Liver (tissue), 10 donors: ENCODE measurements at places on chromosomes 5 and 9. TPM values are rescaled to one million over a fixed set of nuclear protein-coding genes. Genes with fewer than 3 reads are reported as not detected.

- no peak overlapping the region for H3K27ac ChIP-seq
- DNase-seq = no peak
- H3K36me3 ChIP-seq = no peaks in the 10 kb centered on the region
Measured at GRCh38 chr5:107295914-107296313, 374.8 kb downstream of the EFNA5 start.

GRCh38 chr5:115126303-115126702, 43.4 kb downstream of the TRIM36 start:
- H3K27ac ChIP-seq = no peak overlapping the region
- no peak for DNase-seq
- H3K36me3 ChIP-seq = no peaks in the 10 kb centered on the region
- no peaks in the 10 kb centered on the region for H3K4me1 ChIP-seq
- H3K27me3 ChIP-seq = no peaks in the 10 kb centered on the region

- no peaks in the 10 kb centered on the region for H3K27me3 ChIP-seq
- no peak overlapping the region for H3K27ac ChIP-seq
- H3K4me1 ChIP-seq = peaks cover 1% of the 10 kb centered on the region
- no peak overlapping the region for H3K4me3 ChIP-seq
- no peaks in the 10 kb centered on the region for H3K36me3 ChIP-seq
Measured at GRCh38 chr9:592225-592624, 249.3 kb upstream of the DMRT1 start.

The ADAMTS19 gene
- not detected for total RNA-seq

DNA sequence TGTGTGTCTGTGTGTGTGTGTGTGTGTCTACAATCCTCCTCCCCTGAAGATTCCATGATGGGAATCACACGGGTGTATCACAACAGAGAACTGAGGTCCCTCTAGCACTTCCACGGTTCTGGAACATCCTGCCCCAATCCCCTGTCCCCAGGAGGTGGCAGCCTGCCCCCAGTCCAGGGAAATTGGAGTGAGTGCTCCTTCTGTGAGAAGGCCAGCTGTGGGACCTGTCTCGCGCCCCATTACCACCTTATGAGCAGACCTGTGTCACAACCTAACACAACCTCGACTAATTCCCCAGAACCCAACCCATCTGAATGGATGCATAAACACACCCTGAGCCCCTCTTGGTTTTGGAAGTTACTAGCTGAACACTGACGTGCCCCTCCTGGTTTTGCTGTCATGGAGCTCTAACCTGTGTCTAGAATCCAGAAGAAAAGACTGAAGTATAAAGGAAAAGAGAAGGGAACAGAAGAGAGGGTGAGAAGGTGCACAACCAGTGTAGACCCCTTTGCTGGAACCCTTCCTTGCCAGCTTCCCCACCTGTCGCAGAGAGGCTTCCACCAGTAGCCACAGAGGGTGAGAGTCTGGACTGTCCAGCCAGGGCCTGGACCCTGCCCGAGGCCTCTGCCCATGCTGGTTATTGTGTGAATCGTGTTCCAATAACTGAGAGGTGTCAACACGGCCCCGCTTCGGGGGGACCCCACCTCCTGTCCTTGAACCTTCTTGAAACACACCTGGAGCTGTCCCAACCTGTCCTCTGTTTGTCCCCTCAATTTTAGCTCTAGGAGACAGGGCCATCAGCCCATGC, 3.4 kb downstream of the BTNL9 start:
- H3K4me1 ChIP-seq = no peaks in the 10 kb centered on the region
- DNase-seq = no peak
- no peaks in the 10 kb centered on the region for H3K27me3 ChIP-seq

The TXNDC8 gene
- not detected for total RNA-seq

DNA sequence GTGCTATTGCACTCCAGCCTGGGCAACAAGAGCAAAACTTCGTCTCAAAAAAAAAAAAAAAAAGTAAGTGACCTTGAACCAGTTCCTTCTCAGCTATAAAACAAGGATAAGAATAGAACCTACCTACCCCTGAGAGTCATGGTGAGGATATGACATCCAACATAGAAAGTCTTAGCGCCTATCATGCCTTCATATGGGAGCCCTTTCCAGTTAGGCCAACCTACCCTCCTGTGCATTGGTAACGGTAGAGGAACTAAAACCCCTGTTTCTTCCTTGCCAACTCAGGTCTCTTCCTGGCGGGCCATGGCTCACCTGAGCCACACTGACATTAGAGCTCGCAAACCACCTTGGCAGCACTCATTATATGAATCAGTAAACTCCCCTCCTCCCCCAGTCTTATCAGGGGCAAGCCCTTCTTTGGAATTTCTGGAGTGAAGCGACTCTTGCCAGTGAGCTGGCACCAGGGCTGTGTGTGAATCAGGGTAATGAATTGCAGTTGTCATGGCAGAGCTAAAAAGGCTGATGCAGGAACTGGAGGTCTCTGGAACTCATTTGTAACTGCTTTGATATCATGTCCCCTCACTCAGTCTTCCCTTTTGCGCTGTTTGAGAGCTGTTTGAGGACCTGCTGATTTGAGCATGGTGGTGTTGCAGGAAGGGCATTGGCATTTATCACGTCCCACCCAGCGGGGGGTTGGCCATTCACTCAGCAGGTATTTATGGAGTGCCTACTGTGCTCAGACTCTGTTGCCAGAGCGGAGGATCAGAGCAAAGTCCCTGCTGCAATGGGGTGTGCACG, 10.3 kb downstream of the WWC1 start:
- H3K36me3 ChIP-seq = peaks cover 1% of the 10 kb centered on the region
- no peak overlapping the region for H3K4me3 ChIP-seq
- no peak for DNase-seq
- no peaks in the 10 kb centered on the region for H3K27me3 ChIP-seq
- no peak overlapping the region for H3K27ac ChIP-seq
- H3K4me1 ChIP-seq = peaks cover 2% of the 10 kb centered on the region
